Calu3 (cell line): ENCODE measurements at places on chromosomes 2 and 18. TPM values are rescaled to one million over a fixed set of nuclear protein-coding genes. Genes with fewer than 3 reads are reported as not detected.
A peak's percentile ranks its signal among the peaks of the same experiment; 100 is the strongest.

Gene ALK
- total RNA-seq, result not detected in 2 replicates

Gene CCDC74A
- 1.2 and 2.0 TPM in 2 replicates for total RNA-seq

- peak; percentile 49 for DNase-seq
Observed at GRCh38 chr2:175167076-175167791, 769 bp downstream of the ATF2 start.

- peak; percentile 8 for DNase-seq
Observed at GRCh38 chr2:192029089-192029488, 165.6 kb downstream of the TMEFF2 start.

GRCh38 chr2:238493880-238494572 is 67.3 kb downstream of the ASB1 start:
- no peak for DNase-seq

DNA sequence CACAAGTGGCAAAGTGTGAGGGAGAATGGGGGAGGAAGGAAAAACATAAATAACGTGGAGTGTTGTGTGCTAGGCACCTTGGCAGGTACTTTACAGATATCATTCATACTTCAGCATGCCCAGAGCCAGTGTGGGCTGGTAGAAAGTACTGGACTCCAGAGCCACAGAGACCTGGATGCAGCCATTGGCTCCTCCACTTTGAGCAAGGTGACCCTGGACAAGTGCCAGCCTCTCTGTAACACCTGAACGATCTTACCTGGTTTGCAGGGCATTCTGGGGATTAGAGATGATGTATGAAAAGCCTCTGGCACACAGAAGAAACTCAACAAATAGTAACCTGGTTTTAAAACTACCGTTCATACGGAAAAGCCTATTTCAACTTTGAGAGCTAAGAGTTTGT is 6.3 kb downstream of the LOXHD1 start:
- DNase-seq, result no peak

DNA sequence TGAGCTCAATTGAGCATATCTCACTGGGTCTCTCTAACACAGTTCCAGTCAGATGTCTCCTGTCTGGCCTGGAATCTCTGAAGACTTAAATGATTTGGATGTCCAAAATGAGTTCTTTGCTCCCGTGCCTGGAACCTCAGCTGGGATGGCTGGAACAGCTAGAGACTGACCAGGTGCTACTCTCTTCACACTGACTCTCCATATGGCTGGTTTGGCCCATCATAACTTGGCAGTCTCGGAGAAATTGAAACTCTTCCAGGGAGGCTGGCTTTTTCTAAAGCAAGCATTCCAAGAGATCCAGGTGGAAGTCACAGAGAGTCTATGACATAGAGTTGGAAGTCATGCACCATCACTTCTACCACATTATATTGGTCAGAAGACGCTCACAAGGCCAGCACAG is 129.6 kb upstream of the NOL4 start:
- no peak for DNase-seq

GRCh38 chr18:76476665-76477561 is 18.1 kb downstream of the ZNF516 start:
- DNase-seq, result peak; percentile 44
